ENCODE measurements at places on chromosomes 4 and X.

DNA sequence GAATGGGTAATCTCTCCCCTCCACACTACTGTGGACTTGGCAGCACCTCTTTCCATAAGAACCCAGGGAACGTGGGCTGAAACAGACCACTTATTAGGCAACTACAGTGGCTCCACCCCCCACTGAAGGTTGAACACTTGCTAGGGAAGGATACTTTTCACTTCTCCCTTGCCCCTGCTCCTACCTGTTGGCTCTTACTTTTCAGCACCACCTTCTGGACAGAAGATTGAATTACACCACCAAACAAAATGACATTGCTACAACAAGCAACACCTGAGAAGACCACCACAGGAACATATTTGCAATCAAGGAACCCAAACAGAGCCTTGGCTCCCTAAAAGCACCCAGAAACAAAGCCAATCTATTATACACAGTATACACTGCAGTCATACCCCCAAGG lies 132.1 kb upstream of the CXCL13 start:
- no peak for ATAC-seq

DNA sequence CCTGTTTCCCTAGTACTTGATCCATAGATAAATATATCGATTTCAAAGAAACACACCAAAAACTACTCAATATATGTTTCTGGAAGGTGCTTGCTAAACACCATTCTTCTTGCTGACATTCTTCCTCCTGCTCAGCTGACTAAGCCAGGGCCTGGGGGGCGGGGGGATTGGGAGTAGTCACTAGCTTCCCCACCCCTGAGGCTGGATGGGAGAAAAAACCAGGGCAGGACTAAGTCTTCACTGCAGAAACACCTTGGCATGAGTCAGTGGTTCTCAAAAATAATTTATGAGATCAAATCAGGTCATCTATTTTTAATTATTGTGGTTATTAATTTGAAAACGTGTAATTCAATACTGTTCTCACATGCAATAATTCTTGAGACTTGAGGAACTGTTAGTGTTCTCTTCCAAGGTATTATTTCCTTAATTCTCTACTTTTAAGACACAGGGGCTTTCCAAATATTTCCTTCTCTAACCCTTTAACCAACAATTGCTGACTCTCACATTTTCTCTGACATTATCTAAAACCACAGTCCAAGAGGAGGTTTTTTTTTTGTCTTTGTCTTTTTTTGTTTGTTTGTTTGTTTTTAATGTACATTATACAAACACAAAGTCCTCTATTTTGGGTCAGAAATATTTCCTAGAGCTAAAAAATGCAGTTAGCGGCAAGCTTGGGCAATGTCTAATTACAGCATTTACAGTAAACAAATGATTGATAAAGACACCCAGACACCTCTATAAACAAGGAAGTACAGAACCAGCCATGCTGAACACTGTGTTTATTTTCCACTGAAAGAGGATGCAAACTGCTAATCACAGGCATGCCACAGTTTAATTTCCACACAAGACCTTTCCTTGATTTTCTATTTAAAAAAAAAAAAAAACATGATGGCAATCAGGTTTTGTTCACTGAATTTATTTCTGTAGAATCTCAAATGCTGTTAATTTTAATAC lies 120.3 kb upstream of the USP9X start:
- no peak for ATAC-seq

DNA sequence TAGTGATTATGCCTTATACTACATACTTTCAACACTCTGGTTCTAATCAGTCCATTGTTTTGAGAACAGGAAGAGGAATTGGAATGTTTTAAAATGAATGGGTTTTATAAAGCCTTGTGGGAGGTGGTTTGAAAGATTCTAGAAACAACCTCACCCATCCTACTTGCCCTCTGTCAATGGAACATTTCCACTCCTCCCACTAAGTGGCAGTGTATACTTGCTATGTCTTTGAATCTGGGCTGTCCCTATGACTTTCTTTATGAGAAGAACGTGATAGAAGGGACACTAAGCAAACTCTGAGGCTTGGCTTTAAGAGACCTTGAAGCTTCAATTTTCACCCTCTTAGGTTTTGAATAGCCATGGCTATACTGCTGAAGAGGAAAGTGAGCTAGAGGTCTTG lies 611.2 kb downstream of the PPP4R3C start:
- ATAC-seq = no peak

DNA sequence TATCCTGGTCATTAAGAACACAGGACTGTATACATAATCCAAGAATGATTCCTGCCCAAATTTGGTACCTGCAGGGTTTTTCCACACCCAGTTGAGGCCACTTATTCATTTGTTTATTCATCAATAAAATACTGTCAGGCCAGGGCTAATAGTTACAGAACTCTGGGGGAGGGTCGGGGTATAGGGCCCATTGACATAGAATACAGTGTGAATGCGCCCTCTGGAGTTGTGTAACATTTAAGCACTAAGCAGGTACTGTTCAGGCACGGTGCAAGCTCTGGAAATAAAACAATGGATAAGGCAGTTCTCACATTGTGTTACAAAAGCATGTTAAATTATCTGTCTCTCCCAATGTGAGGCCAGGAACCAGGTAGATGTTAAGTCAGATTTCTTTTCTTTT lies 30.8 kb upstream of the LRBA start:
- peak; percentile 58 for ATAC-seq

- no peak for ATAC-seq
Measured at GRCh38 chrX:72127332-72127731, 4.4 kb downstream of the RTL5 start.

- 0 out of 3 replicates have a peak, but pooled peaks have one; percentile 12 for ATAC-seq
Measured at GRCh38 chrX:17414027-17414658, 39.1 kb downstream of the NHS start.
